ENCODE measurements at places on chromosomes 3 and 15.

GRCh38 chr3:50345586-50346234 is at the start of gene ZMYND10:
Gene ZMYND10, minus strand, starts transcription at chr3:50345732. Its CDS starts 153 bp downstream, at chr3:50345579.
- DNase-seq, result peak; percentile 51

DNA sequence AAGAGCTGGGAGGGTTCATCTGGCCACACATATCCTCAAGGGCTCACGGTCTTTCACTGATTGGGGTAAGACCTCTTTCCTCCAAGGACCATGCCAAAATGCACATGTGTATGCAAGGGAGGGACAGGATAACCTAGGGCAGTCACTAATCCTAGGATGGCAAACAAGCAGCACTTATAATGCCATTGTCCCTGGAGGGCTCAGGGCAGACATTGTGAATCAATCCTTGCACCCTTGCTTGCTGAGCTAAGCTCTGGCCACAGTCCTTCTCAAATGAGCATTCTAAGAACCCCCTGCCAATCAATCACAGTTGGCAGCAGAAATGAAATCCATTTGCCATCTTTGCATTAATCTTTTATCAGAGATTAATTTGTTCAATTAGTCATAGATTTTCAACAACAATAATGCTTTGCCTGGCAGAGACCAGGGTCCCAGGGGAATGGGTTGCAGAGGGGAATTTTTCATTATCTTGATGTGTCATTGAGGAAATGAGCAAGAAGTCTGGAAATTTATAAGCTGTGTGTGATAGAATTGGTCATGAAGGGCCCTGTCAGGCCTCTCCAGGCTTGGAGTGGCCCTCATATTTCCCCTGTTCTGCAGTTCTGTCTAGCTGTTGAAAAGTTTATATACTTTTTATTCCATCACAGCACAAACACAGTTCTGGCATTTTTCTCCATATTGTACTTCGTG is 57.2 kb upstream of the KY start:
- peak; percentile 93 for DNase-seq

- no peak for DNase-seq
Measured at GRCh38 chr3:168029705-168030104, 66.0 kb downstream of the GOLIM4 start.

GRCh38 chr15:48440084-48440483 is 108.9 kb downstream of the DUT start:
- peak; percentile 62 for DNase-seq

DNA sequence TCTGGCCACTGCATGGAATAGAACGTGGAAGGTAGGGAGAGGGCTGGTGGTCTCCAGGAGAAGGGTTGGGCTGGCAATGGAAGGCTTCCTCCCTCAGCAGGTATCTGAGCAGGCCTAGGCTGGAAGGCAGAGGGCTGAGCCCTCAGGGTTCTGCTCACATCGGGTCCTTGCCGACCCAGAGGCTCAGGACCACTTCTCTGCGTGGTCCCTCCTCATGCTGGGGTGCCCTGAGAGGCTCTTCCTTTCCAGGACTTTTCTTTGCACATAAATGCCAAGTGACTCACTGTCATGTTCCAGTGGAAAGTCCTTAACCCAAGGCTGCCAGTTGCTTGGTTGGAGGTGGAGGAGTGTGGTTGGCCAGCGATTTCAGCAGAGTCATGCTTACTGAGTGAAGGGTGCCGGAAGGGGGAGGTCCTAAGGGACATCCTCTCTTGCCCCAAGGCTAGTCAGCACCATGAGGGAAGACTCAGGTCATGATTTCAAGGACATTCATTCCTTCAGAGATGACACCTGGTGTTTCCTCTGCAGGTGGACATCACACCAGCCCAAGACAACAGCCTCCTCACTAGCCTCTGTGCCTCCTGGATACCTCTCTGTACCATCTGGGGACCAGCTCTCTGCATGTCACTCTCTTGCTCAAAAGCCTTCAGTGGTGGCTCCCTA is 8.2 kb downstream of the SLC6A6 start:
- peak; percentile 92 for DNase-seq

GRCh38 chr15:66841953-66842681 is 140.1 kb downstream of the SMAD6 start:
- peak; percentile 94 for DNase-seq

DNA sequence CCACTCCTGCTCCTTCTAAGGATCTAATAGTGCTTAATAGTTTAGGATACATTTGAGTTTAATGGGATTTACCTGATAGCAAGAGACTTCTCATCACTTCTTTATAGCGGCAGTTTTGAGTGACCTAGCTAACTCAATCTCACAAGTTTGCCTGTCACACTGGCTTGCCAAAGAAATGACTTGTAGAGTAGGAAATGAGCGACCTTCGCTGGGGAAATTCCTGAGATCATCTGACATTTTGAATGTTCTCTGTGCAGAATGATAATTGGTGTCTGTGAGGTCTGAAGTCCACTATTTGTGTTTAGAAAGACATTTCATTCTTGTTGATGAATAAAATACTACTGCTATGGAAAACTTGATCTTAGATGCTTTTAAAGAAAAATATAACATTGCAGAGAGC is 30.3 kb downstream of the SUCLG2 start:
- no peak for DNase-seq

GRCh38 chr3:32844914-32845313 is 27.1 kb downstream of the TRIM71 start:
- no peak for DNase-seq

GRCh38 chr15:69536726-69537512 is 84.3 kb downstream of the RPLP1 start:
- no peak for DNase-seq

Measured in fibroblast of skin of right biceps (primary cell).